ENCODE measurements at places on chromosomes 2 and 18.

DNA sequence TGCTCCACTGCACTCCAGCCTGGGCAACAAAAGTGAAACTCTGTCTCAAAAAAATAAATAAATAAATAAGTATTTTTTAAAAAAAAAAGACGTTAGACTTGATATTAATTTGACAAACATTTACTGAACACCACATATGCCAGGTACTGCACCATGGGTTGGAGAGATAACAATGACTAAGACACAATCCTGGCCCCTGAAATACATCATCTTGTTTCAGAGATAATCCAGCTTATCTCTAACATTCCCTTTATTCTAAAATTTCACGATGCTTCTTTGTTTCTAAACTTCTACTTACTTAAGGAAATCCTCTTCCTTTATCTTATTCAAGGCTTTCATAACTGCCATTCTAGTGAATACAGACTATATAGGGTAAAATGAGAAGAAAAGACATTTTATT is 55.0 kb upstream of the PEX13 start:
- DNase-seq, result no peak

GRCh38 chr18:63258749-63259566 is 60.6 kb downstream of the BCL2 start:
- DNase-seq, result no peak

GRCh38 chr2:207144173-207144785 is 21.5 kb downstream of the KLF7 start:
- DNase-seq, result no peak

- no peak for DNase-seq
Observed at GRCh38 chr2:195532255-195532627, 124.8 kb upstream of the SLC39A10 start.

Data from stimulated activated CD8-positive, alpha-beta memory T cell treated with anti-CD3 and anti-CD28 coated beads, Interleukin-15, amount 100 ng/mL, for 24 hours (primary cell).